ENCODE measurements at places on chromosomes 4 and X.

- no peak for DNase-seq
Observed at GRCh38 chrX:39601231-39602177, 496.3 kb downstream of the BCOR start.

DNA sequence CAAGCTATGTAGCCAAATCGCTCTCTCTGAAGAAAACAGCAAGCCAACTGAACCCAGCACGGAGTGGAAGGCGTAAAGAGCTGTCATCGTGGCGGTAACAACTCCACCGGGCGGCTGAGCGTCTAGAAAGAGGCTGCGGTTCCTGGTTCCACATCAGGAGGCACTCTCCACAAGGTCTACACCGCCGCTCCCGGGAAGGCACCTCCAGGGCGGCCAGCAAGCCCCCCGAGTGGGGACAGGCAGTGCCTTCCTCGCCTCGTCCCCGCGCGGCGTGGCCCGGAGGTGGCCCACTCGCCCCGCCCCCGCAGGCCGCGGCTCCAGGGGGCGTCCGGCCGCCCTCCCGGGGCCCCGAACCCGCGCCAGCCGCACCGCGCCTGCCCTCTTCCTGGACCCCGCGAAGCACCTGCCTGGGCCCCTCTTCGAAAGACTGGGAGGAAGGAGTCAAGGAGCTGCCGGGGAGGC, 755 bp downstream of the KLHL8 start:
- peak; percentile 76 for DNase-seq

- DNase-seq, result no peak
Observed at GRCh38 chr4:108249397-108249796, 80.7 kb upstream of the LEF1 start.

- DNase-seq, result no peak
Observed at GRCh38 chrX:150763810-150764209, 70.6 kb downstream of the MTMR1 start.

Measured in NB4 (cell line).